ENCODE measurements at places on chromosomes 3 and 15.

DNA sequence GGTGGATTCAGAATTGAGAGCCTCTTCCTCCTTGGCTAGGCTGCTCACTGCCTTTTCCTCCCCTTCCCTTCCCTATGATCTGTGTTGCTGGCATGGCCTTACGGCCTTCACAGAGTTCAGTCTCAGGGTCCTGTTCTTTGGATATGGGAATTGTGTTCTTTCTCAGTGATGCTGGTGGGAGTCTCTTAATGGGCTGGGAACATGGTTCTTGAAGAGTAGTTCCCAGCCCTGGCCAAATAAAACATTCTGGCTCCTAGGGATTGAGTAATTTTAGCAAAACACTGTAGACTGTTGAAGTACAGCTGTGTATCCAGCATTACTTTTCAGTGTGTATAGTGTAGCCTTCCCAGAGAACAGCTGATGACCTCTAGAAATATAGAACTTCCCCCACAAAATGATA, 22.6 kb upstream of the FILIP1L start:
- H3K4me3 ChIP-seq: no peak overlapping the region
- no peak for DNase-seq
- H3K27ac ChIP-seq: peak overlapping the region; percentile 36

- peaks cover 4% of the 10 kb centered on the region for H3K36me3 ChIP-seq
- peaks cover 8% of the 10 kb centered on the region for H3K4me1 ChIP-seq
- no peak overlapping the region for H3K27ac ChIP-seq
- H3K4me3 ChIP-seq: no peak overlapping the region
- DNase-seq: no peak
- H3K27me3 ChIP-seq: peaks cover 45% of the 10 kb centered on the region
Measured at GRCh38 chr15:70575231-70576226, 187.8 kb downstream of the UACA start.

DNA sequence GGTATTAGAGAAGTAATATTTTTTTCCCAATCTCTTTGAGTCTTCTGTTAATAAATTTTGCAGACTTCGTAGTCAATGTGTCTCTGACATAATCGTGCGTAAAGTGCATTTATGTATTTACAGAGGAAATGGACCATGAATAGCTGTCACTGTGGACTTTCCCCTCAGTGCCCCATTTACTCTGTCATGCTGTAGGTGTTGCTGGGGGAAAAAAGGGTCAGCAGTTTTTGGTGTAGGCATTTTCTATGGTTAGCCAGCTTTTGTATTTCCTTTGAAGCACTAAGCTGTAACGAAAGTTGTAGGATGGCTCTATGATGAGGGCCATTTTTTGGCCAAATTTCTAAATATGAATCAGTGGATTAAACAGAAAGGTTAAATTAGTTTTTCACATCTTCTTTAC, 598.4 kb downstream of the FGF12 start:
- H3K27me3 ChIP-seq: peaks cover 16% of the 10 kb centered on the region
- no peak overlapping the region for H3K4me3 ChIP-seq
- no peak overlapping the region for H3K27ac ChIP-seq
- no peaks in the 10 kb centered on the region for H3K36me3 ChIP-seq
- no peak for DNase-seq
- H3K4me1 ChIP-seq: no peaks in the 10 kb centered on the region

- H3K4me3 ChIP-seq: no peak overlapping the region
- no peak overlapping the region for H3K27ac ChIP-seq
- DNase-seq: no peak
- H3K36me3 ChIP-seq: no peaks in the 10 kb centered on the region
Measured at GRCh38 chr15:81293728-81294515, 30.0 kb downstream of the STARD5 start.

DNA sequence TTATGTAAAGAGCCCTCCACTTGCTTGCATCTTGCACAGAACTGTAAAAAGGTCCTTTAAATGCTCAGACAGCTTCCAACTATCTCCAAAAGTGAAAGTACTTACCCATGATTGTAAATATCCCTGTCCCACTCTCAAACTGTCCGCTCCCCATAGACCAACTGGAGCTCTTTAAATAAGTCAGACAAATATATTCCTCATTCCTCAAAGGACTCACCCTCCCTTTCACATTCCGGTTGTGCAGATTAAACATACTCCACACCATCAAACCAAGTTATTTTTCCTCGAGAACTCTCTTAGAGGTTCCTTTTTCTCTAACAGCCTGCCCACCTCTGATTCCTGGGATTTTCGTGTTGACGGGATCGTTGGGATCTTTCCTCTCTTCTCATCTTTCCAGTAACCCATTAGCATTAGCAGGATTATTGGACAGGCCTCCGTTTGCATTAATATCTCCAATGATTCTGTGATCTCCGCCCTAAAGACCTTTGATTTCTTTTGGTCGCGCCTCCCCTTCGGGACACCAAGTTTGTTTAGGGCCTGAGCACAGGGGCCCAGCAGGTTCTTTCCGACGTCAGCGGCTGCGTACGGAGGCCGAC, 763 bp downstream of the GOLGB1 start:
- H3K27ac ChIP-seq: no peak overlapping the region
- peaks cover 18% of the 10 kb centered on the region for H3K27me3 ChIP-seq
- H3K4me1 ChIP-seq: peaks cover 9% of the 10 kb centered on the region
- H3K4me3 ChIP-seq: no peak overlapping the region
- no peak for DNase-seq

GRCh38 chr15:92886815-92887214, 13.3 kb upstream of the CHD2 start:
- H3K27ac ChIP-seq: peak overlapping the region; percentile 99
- H3K36me3 ChIP-seq: peaks cover 72% of the 10 kb centered on the region
- no peaks in the 10 kb centered on the region for H3K27me3 ChIP-seq
- peaks cover 54% of the 10 kb centered on the region for H3K4me1 ChIP-seq
